ENCODE measurements at places on chromosomes 11 and 22.

DNA sequence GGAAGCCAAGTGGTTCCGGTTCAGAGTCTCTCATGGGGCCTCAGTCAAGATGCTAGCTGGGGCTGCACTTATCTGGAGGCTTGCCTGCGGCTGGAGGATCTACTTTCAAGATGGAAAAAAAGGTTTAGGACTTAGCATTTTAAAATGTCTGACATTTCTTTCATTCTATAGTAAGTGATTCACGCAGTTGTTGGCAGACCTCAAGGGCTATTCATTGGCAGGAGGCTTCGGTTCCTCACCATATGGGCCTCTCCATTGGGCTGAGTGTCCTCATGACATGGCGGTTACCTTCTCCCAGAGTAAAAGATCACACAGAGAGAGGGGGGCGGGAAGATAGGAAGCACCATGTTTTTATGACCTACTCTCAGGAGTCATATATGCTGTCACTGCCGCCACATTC is 298.0 kb upstream of the PLET1 start:
- DNase-seq = no peak

DNA sequence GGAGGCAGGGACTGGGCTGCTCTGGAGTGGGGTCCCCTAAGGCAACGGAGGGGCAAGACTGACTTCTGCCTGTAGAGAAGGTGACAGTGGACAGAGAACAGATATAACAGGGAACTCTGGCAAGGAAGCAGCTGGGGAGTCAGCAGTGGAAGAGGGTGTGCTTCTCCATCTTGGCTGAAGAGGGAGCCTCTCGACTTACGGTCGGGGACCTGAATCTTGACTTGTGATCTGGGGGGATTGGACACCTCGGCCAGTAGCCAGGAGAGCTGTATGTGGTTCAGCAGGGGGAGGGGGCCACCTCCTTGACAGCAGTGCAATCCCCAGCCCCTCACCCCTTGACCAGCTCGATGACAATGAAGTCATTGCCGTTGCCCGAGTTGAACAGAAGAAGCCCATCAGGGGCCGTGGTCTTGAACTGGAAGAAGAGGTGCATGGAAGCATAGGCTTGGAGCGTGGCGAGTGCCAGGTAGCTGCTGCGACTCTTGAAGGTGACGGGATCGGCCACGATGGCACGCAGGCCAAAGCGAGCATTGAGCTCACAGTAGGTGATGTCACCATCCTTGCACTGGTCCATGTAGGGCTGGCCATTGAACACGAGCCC is 60.0 kb downstream of the SLC22A12 start:
- no peak for DNase-seq

- DNase-seq = no peak
Observed at GRCh38 chr11:130071211-130071712, 1.6 kb downstream of the APLP2 start.

- no peak for DNase-seq
Observed at GRCh38 chr11:20154381-20154780, 5.9 kb downstream of the DBX1 start.

- no peak for DNase-seq
Observed at GRCh38 chr11:106092446-106092845, 15.0 kb downstream of the AASDHPPT start.

DNA sequence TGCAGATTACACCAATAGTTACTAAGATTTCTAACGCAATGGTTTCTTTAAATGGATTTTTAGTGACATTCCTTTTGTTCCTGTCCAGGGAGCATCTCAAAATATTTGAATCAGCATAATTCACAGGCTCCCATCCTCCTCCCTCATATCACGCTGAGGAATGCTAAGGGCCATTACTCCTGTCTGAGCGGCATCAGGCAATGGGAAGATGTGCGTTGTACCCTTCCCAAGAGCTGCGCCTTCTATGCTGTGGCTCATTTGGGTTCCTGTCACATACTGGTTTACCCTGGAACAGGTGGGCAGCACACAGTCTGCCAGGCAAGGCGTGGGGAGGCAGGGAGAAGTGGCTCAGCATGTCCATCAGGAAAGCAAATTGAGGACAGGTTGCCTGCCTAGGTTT is 121.9 kb downstream of the DBX1 start:
- DNase-seq = no peak

GRCh38 chr22:37560608-37561211 is 430 bp downstream of the CDC42EP1 start:
- no peak for DNase-seq

DNA sequence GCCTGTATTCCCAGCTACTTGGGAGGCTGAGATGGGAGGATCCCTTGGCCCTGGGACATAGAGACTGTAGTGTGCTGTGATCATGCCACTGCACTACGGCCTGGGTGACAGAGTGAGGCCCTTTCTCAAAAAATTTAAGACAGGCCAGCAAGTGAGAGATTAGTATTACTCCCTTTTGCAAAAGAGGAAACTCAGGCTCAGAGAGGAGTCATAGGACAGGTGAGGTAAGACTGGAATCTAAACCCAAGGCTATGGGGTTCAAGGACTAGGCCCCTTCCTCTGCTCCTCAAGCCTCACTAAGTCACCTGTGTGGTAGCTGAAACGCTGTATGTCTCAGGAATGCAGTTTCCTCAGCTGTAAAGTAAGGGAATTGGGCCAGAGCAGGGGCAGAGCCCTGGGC is 1.6 kb upstream of the P2RY2 start:
- DNase-seq = no peak

DNA sequence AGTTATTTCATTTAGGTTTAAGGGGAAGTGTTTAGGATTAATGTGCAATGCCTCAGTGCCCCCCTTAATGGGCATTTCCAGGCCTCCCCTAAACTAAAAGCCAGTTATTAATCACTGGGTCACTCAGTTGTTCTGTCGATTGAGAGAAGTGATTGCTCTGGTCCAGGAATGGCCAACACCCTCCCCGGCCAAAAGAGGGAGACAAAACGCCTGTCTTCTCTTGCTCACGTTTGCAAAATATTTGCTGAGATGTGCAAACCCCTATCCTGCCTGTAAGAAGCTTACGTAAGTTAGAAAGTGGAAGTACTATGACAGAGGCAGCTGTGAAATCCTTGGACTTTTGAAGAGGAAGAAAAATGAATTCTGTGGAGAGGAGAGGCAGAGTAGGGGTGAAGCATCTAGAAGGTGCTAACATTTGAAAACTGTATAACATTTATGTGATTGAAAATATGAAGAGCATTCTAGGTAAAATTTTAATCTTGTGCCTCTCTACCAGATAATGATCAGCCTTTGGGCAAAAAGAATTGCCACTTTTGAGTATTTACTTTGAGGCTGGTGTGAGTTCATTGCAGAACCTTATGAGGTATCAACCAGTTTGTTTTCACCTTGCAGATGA is 37.7 kb downstream of the NTM start:
- no peak for DNase-seq

GRCh38 chr11:120424970-120425332 is 86.6 kb upstream of the GRIK4 start:
- DNase-seq = no peak

GRCh38 chr22:40026641-40027040 is 31.9 kb downstream of the FAM83F start:
- no peak for DNase-seq

GRCh38 chr11:86784241-86784681 is 16.1 kb upstream of the PRSS23 start:
- DNase-seq = no peak

DNA sequence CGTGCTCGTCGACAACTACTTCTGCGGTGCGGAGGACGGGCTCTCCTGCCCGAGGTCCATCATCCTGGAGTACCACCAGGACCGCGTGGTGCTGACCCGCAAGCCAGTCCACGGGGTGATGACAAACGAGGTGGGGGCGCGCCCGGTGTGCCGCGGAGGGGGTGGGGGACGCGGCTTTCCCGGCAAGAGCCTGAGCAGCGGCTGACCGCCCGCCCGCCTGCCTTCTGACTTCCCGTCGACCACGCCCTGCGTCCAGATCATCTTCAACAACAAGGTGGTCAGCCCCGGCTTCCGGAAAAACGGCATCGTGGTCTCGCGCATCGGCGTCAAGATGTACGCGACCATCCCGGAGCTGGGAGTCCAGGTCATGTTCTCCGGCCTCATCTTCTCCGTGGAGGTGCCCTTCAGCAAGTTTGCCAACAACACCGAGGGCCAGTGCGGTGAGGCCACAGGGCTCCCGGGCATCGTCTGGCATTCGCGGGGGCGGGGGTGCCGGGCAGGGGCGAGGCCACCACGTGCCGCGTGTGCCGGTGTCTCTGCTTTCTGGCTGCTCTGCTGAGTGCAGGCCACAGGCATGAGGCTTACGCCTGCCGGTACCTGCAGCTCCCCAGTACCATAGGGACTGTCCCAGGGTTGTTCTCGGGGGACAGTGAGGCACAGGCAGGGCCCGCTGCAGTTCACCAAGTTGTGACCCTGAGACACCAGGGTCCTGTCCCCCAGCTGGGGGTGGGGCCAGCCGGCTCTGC is 28.5 kb upstream of the MUC5B start:
- DNase-seq = no peak

- DNase-seq = no peak
Observed at GRCh38 chr11:79541466-79541865, 100.6 kb upstream of the TENM4 start.

GRCh38 chr11:96306933-96307775 is 35.8 kb downstream of the MAML2 start:
- no peak for DNase-seq

- peak; percentile 70 for DNase-seq
Observed at GRCh38 chr11:57568330-57568766, 876 bp upstream of the UBE2L6 start.

DNA sequence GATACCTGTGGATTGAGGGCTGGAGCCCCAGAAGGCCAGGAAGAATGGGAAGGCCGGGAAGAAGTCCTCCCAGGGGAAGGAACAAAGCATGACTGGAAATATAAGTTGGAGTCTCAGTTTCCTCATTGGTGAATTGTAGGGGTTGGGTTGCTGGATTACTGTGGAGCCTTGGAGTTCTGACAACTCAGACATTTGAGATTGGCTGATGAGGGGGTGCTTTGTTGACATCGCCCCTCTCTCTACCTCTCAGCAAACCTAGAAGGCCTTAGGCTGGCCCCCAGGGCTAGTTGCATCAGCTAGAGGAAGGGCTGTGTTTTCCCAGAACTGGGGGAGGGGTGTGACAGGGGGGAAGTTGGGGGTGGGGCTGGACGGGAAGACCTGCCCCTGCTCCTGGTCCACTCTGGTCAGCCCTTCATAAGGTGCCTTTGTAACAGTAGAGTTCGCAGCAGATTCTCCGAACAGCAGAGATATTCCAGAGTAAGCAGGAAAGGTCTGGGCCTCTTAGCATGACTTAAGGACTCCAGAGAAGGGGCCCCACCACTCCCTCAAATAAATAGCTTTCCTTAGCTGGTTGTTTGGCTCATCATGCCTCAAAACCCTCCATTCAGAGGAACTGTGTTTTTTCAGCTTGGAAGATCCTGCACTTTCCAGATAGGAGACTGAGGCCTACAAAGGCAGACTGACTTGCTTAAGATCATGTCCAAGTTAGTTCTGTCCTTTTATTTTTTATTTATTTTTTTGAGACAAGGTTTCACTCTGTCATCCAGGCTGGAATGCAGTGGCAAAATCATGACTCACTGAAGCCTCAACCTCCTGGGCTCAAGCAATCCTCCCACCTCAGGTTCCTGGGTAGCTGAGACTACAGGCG is 12.5 kb upstream of the THRSP start:
- DNase-seq = no peak

DNA sequence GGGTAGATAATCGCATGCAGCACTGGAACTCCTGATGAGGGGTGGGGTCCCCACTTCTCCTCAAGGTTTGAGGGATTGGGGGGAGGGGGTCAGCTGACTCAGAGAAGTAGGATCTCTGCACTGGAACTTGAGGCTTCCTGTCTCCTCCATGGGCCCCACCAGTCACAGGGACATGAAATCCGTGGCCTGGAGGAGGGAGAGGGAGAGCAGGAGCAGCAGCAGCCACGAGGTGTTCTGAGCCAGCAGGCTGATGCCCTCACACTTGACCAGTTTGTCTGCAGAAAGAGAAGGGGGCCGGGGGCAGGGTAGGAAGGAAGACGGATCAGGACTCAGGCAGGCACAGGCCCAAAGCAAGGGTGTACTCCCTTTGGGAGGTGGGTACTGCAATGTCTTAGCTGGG is 3.7 kb downstream of the THY1 start:
- DNase-seq = no peak

GRCh38 chr11:59189986-59190385 is 18.1 kb downstream of the DTX4 start:
- no peak for DNase-seq

DNA sequence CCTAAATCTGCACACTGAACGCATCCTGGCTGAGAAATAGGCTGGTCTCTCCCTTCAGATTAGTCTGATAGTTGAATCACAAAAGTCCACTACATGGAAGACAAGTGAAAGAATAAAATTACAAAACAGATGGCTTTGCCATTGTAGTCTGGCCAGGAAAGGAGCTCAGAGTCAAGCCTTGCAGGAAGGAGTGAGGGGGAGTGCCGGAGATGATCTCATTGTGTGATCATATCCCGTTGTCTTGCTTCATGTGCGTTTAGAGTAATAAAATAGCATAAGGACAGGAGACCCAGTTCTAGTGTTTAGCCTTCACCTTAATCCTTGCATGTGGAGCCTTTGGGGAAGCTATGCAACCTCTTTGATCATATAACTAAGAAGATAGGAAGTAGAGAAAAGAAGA is 666.7 kb upstream of the RAG2 start:
- no peak for DNase-seq

- no peak for DNase-seq
Observed at GRCh38 chr11:109362059-109362458, 59.9 kb upstream of the C11orf87 start.

DNA sequence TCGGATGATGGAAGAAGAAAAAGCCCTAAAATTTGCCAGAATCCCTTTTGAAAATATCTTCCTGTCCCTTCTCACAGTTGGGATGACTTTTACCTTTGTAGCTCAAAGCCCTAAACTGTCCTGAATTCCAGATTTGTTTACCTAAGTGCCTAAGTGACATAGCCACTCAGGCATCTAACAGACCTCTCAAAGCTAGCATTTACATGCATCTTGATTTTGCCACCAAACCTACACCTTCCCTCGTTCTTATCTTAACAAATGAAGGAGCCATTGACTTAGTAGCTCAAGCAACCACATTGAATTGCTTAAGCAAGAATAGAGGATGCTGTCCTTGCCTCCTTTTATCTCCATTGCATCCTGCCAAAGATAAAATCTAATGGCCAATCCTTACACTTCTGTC is 198.4 kb upstream of the NTM start:
- DNase-seq = no peak

DNA sequence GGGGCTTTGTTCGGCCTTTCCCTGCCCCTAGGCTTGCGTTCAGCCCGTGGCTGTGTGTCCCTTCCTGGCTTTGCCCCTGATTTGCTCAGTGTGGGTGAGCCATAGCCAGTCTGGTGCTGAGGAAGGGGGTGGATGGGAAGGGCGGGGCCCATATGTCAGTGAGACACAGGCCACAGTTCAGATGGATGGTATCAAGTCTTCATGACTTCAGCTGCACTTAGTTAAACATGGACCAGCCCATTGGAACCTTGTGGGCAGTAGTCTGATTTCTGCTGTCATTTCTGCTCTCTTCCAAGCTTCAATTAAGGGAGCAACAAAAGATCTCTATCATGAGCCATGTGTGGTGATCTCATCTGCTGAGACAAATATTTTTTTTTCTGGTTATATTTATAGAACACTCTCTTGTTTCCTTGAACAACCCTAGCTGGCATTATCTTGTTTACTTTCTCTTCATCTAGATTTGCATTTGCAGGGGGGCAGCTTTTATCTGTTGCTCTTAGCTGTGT is 21.6 kb upstream of the PEX26 start:
- DNase-seq = no peak

- DNase-seq = no peak
Observed at GRCh38 chr11:115122274-115122673, 381.9 kb downstream of the CADM1 start.

Measured in stimulated activated CD8-positive, alpha-beta memory T cell treated with anti-CD3 and anti-CD28 coated beads, Interleukin-4, amount 100 ng/mL, for 4 hours (primary cell).